Stimulated activated CD8-positive, alpha-beta memory T cell treated with anti-CD3 and anti-CD28 coated beads, Interleukin-15, amount 100 ng/mL, for 1 hour (primary cell): ENCODE measurements at places on chromosomes 1 and 21.

DNA sequence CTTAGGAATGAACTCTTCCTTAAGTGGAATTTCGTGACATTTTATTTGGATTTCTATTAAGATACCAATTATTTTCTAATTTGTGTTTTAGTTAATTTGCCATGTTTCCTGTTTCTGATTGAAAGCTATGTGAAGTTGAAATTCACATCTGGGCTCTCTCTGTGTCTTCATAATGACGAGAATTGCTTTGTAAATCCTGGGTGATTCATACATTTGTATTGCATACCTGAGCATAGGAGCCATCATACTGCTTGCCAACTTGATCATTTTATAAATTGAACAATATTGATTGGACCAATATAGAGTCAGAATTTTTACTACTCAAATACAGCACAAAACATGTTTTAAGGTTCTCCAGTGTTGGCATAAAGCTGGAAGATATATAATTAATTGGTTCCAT is 817.9 kb downstream of the BRINP3 start:
- no peak for DNase-seq

GRCh38 chr1:205595861-205596260 is 36.0 kb downstream of the ELK4 start:
- DNase-seq: no peak

DNA sequence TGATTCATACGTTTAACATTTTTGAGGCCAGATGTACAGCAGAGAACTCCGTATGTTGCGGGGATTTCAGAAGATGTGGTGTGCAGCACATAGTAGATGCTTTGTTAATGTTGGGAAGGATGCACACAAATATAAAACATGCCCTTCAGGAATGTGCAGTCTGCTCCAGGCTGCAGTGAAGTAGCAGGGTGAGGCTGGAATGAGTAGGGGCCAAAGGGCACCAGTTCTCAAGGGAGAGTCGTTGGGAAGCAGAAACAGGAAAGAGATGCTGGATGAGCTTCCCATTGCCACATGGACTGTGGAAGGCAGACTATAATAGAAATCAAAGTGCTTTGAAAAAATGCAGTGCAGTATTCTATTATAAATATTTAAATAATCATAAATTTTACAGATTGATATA is 126.9 kb downstream of the NOS1AP start:
- DNase-seq: no peak

DNA sequence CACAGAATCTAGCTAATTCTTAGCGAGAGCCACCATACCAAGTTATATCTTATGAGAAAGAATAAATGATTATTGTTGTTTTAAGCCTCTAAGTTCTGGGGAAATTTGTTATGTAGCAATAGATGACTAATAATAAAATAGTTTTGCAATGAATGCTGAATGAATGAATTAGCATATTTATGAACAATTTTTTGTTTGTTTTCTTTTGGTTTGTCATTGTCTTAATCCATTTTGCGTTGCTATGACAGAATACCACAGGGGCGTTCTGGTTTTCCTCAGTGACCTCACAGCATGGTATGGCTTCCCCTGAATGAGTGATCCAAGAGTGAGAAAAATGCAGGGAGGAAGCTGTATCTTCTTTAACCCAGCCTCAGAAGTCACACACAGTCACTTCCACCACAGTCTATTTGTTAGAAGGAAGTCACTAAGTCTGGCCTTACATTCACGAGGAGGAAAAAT is 53.8 kb upstream of the HPDL start:
- no peak for DNase-seq

GRCh38 chr1:9654051-9654833 is 2.7 kb downstream of the PIK3CD start:
- no peak for DNase-seq
